HepG2 (cell line): ENCODE measurements at places on chromosomes 2 and 18. TPM values are rescaled to one million over a fixed set of nuclear protein-coding genes. Genes with fewer than 3 reads are reported as not detected.

The DLX1 gene
- total RNA-seq, result 0.18 TPM in 1 of 2 replicates, not detected in the other

The OSBPL6 gene
- total RNA-seq, result 0.10 and 0.11 TPM in 2 replicates

The SYT4 gene
- not detected in 2 replicates for total RNA-seq

The ARHGAP15 gene
- not detected in 2 replicates for total RNA-seq

The RAB31 gene
- 1.7 and 3.6 TPM in 2 replicates for total RNA-seq

The HRH4 gene
- not detected in 2 replicates for total RNA-seq

The PLGLB1 gene
- 0.20 TPM in 1 of 2 replicates, not detected in the other for total RNA-seq

The CRYBA2 gene
- not detected in 2 replicates for total RNA-seq

The IL36B gene
- total RNA-seq, result not detected in 2 replicates

The LYPD6B gene
- total RNA-seq, result not detected in 2 replicates
